Right kidney (tissue), 9 donors: ENCODE measurements at places on chromosomes 3 and 15.

DNA sequence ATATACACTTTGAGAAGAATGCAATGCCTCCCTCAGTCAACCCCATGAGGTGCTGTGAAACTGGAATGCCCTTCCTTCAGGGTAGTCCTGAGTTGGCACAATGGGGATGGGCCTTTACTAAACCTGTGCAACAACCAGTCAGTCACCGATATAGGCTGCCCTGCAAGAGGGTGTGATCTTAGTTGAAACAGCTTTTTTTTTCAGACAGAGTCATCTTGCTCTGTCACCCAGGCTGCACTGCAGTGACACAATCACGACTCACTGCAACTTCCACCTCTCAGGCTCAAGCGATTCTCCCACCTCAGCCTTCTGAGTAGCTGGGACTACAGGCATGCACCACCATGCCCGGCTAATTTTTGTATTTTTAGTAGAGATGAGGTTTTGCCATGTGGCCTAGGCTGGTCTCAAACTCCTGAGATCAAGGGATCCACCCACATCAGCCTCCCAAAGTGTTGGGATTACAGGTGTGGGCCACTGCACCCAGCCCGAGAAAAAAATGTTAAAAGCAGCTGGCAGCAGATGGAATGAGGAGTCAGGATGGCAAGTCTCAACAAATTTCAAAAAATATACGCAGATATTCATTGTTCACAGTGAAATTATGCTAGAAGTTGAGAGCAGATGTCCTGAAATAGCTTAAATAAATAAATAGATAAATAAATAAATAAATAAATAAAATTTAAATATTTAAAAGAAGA lies 31.8 kb downstream of the MYO5A start:
- no peak for DNase-seq

GRCh38 chr3:79976466-79976865 lies 208.7 kb upstream of the ROBO1 start:
- no peak for DNase-seq

DNA sequence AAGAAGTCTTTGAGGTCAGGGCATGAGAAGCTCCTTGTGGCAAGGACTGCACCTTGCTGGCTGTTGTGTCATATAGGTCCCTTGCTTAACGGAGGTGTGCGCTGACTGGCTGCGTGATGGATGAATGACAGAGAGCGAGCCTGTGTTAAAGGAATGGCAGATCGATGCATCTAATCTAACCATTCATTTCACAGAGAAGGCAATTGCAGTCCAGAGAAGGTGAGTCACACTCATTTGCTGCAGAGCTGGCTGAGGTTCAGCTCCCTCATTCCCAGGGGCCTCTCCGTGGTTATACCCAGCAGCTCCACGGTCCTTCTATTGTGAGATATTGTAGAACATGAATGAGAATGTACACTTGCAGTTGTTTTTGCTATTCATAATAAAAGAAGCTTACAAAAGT lies 289.3 kb downstream of the EPHB1 start:
- no peak for DNase-seq

DNA sequence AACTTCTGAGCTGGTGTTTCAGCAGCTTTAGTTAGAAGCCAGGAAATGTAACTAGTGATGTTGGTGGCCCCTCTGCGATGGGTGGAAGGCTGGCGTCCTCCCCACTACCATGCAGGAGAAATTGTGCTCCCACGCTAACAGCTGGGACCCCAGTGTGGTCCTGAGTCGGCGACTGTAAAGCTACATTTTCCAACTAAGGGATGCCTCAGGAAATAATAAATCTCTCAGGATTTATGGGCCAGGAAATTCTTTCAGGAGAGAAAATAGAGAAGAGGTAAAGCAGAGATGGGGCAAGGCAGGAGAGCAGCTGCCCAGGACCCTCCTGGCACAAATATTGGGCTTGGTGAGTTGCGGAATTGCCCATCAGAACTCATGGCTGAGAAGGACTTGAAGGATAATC lies 186.9 kb downstream of the OPA1 start:
- peak; percentile 65 for DNase-seq

- no peak for DNase-seq
Measured at GRCh38 chr15:26691249-26691648, 81.6 kb downstream of the GABRB3 start.

DNA sequence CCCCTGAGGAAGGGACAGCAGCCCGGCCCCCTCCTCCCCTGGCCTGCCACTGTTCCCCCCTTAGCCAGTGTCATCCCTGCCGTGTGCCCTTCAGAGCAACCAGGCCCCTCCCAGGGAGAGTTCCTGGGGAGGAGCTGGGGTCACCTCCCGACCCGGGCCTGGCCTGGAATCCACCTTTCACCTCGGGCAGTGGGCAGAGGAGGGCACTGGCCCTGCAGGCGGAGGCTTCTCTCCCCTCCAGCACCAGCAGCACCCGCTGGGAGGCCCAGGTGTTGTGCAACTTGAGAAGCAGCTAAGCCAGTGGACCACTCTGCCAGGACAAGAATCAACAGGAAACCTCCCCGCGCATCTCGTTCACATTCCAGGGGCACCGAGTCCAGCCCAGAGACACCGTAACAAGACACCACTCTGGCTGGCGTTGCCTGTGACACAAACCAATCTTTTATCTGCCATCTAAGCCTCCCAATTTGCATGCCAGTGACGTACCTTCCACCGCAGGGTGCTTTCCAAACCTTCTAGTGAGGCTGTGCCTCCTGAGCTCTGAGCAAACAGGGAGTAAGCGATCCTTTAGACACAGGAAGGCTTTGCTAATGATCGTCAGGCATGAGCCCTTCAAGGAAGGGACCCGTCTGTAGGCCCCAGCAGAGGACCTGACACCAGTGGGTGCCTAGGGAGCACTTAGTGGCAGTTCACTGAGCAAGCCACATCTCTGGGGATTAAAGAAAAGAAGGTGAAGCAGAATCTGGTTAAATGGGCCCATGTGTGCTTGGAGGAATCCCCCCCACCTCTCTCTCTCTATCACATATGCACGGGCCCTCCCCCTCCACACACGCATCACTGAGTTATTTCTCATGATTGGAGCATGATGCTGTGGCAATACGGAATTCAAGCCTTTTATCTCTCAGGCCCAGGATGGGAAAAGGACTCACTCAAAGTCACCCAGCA lies 98.9 kb upstream of the TLE3 start:
- peak; percentile 70 for DNase-seq

- DNase-seq = no peak
Measured at GRCh38 chr3:16286161-16286560, 21.1 kb downstream of the OXNAD1 start.

GRCh38 chr15:95848126-95848525 lies 482.4 kb upstream of the NR2F2 start:
- DNase-seq = no peak

DNA sequence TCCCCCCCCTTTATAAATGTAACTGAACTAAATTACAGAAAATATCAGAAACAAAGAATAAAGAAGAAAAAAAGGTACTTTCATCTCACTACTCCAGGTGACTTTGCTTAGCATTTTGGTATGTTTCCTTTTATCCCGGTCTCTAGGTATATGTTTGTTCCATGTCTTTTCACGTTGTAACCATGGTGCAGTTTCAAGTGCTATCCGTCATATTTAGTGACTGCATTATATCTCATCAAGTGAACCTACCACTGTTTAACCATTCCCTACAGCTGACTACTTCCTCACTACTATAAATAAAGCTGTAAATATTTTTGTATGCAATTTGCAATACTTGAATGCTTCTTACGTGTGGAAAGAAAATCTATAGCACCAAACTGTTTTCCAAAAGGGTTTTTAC lies 2.2 kb downstream of the BTBD1 start:
- DNase-seq = no peak

GRCh38 chr15:64478863-64479262 lies 18.5 kb downstream of the ZNF609 start:
- DNase-seq = no peak

DNA sequence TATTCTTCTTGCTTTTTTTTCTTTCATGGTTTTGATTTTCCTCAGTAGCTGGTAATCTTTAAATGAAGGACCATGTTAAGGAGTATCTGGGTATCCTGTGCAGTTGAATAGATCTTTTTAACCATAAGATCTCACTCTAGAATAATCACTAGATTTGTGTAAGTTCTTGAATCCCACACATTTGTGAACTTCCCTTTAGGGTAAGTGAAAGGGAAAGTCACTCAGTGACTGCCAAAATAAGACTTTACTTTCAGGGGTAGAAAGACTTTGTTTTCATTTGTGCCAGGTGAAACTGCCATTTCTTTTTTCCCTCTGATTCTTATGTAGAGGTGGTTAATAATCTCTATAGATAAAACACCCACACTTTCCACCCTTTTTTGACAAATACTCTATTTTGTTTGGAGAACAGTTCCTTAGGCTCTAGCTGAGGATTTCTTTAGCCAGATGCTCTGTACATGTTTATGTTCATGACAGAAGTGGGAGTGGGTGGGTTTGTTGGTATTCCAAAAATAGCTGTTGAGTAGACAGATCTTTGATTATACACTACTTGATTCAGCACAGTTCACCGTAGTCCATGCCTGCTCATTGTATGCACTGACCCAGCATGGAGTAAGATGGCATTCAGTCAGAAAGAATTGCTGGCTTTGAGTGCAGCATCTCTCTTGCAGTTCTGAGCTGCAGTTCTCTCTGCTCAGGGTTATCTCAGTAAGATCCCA lies 28.5 kb downstream of the LRRC49 start:
- no peak for DNase-seq

GRCh38 chr15:89556413-89557262 lies 18.6 kb upstream of the TICRR start:
- DNase-seq = peak; percentile 33

- no peak for DNase-seq
Measured at GRCh38 chr3:126287171-126287535, 70.1 kb downstream of the KLF15 start.

- DNase-seq = no peak
Measured at GRCh38 chr3:191972714-191973398, 511.9 kb downstream of the PYDC2 start.

DNA sequence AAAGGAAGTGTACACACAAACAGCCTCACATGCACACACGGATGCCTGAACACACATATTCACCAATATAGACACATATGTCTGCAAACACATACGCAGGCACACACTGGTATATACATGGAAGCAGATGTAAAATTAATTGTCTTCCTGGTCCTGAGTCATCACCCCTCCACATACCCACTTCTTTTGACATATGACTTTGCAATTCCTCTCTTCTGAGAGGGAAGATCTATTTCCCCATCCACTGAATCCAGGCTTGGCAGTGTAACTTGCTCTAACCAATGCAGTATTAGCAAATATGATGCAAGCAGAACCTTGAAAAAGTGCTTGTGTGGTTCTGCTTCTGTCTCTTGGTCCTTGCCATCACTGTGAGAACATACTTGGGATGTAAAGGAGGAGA lies 76.8 kb upstream of the HRH1 start:
- no peak for DNase-seq

- no peak for DNase-seq
Measured at GRCh38 chr3:72269475-72269874, 484.5 kb upstream of the PROK2 start.

GRCh38 chr15:66070220-66070934 lies 183.2 kb downstream of the MEGF11 start:
- DNase-seq = no peak

- no peak for DNase-seq
Measured at GRCh38 chr15:52496175-52496574, 32.5 kb downstream of the MYO5A start.

GRCh38 chr3:49715611-49716121 lies 3.8 kb downstream of the AMIGO3 start:
- no peak for DNase-seq

- no peak for DNase-seq
Measured at GRCh38 chr3:172101107-172101506, 61.7 kb downstream of the FNDC3B start.

DNA sequence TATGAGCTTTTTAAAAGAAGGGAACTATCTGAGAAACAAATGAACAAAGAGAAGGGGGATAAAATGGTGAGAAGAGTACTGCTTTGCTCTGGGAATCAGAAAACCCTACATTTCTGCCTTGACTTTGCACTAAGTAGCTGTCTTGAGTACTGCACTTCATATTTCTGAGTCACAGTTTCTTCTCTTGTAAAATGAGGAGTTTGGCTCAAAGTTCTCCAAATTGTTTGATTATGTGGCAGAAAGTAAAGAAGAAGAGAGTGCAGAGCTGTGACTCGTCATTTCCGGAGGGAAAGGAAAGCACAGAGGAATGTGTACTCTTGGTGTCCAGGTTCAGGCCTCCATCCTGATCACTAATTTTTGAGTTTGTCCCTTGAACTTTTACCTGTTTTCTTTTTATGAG lies 54.7 kb downstream of the TP63 start:
- no peak for DNase-seq

GRCh38 chr3:171658841-171659240 lies 151.4 kb downstream of the PLD1 start:
- no peak for DNase-seq

- no peak for DNase-seq
Measured at GRCh38 chr3:187021748-187022402, 91.5 kb downstream of the ST6GAL1 start.

- DNase-seq = no peak
Measured at GRCh38 chr15:66935688-66936087, 129.7 kb upstream of the SMAD3 start.

- no peak for DNase-seq
Measured at GRCh38 chr3:132210476-132211346, 106.5 kb upstream of the ACP3 start.

GRCh38 chr15:73026511-73027054 lies 25.7 kb upstream of the NEO1 start:
- no peak for DNase-seq

DNA sequence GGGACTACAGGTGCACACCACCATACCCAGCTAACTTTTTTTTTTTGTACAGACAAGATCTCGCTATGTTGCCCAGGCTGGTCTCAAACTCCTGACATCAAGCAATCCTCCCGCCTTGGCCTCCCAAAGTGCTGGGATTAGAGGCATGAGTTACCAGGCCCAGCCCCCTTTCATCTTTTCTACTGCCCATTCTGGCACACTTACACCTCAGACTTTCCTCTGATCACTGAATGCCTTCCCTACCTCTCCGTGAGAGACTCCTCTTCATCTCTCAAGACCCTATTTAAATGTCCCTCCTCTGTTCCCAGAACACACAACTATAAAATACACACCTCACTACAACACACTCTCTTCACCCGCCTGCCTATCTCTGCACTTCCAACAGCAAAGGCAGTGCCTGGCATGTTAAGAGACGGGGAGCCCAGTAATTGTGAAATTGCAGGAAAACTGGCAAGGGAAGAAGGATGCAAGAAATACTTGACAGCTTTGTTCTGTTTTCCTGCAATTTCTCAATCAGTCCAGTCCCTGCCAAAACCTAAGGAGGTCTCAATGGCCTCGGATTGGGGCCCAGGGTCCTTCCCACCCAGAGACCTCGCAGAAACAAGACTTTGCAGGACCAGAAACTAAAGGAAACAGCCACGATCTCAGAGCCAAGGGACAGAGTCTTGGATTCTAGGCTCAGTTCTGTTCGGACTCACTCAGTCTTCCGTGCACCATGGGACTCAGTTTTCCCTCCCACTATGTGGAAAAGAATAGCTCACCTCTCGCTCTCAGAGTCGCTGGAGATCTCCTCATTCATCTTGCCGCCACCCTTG lies 849 bp downstream of the RRP9 start:
- DNase-seq = no peak

DNA sequence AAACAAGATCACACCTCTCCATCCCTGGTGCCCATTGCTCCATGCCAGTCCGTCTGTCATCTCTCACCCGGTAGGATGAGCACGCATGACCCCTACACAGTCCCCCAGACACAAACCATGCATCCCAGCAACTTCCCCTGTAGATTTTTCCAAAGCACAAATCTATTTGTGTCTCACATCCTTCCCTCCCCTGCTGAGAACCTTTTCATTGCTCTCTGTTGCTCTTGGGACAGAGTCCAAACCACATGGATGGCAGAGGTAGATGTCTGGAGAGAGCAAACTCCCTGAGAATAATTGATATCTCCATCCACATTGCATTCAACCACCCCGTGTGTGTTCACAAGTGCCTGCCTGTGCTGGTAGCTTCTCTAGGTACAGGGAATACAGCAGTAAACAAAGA lies 29.9 kb upstream of the LRTM1 start:
- no peak for DNase-seq
